ENCODE measurements at places on chromosomes 3 and 15.

GRCh38 chr3:3015185-3016089 is 94.7 kb downstream of the IL5RA start:
- peak; percentile 5 for DNase-seq

DNA sequence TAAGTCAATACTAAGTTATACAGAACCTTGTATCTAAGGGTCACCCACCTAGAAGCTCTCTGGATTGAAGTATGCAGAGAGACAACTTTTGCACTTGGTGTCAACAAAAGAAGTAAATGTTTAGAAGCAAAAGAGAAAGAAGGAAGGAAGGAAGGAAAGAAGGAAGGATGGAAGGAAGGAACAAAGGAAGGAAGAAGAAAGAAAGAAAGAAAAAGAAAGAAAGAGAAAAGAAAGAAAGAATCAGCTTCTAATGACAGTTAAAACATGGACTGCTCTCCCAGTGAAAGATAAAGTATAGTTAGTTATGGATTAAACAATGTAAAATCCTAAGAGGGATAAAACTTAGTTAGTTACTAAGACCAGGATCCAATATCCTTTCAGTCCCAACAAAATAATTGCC is 613.8 kb upstream of the NR2F2 start:
- no peak for DNase-seq

DNA sequence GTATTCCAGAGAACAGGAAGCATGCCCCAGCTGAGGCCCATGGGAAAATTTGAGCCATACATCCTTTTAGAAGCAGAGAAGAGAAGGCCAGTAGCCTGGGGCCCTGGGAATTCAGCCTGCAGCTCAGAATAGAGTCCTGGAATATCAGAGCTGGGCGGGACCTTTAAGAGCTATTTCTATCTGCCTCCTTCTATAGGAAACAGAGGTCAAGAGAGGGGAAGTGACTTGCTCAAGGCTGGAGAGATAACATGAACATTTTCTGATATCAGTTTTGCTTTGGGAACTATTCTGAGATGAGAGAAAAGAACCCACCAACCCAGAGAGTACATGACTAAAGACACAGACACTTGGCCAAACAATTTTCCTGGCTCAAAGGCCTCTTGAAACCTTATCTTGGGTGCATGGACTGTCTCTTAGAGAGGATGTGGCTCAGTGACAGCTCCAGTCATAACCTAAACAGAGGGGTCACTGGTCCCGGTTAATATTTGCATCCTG is 26.0 kb downstream of the MASP1 start:
- no peak for DNase-seq

GRCh38 chr15:30650012-30650929 is 24.3 kb downstream of the ARHGAP11B start:
- DNase-seq, result no peak

DNA sequence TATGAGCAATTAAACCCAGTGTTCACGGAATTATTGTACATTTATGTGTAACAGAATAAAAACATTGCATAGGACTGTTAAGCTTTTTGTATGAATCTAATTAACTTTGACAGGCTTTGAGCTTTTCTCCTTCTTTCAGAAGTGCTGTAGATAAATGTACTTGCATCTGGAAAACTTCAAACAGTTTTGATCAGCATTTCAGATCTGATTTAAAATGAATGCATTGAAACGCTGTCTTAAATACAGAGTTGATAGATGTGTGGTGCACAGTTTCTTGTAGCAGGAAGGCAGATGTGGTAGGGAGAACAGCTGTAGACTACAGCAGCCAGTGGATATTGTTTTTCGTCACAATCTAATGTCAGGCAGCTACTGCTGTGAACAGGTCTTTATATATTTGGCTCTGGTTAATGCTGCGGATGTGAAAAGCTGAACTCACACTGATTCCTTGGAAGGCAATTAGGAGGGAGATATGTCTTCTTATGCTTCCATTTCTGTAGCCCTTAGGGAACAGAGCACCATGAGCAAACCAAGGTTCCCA is 193.8 kb upstream of the GOLIM4 start:
- no peak for DNase-seq

DNA sequence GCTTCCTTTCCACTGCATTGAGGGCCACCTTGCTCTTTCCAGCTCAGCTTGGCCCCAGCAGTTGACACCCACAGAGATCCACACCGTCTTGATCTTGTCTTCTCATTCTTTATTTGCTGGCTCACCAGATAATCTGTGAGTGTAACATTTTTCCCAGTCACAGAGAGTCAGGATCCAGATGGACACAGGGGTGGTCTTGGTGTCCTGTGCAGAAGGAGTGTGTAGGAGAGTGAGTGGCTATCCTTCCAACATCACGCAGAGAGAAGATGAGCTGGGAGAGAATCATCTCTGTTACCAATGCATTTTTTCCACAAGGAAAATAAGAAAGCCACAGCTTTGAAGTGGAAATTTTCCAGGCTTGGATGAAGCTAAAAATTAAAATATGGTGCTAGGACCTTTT is 100.1 kb downstream of the EPHB1 start:
- DNase-seq, result no peak

- DNase-seq, result no peak
Observed at GRCh38 chr3:135491491-135492205, 473.9 kb upstream of the PPP2R3A start.

DNA sequence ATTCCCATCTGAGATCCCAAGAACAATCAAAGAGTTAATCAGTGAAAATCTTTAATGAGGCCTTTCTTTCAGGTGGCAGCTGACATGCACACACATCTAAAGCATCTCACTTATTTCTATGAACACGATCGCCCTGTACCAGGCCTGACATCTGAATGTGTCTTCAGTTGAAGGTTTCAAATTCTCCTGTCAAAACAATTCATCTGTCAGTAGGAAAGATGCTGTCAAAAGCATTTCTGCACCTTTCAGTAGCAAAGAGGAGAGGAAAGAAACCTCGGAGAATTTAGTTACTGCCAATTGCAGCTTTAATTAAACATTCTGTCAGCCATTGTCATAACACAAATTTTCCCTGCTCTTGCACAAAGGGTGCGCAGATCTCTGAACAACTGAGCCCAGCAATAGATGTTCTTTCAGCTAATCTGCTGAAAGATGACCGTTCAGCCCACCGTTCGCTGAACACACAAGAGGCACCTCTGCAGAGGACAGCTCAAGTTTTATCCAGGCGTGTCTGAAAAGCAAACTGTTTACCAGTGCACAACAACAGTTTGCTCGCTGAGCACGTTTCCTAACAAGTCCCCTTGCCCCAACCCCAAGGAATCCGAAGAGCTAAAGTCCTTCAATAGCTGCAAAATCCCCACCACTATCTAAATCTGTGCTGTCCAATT is 34.1 kb downstream of the LRIG1 start:
- DNase-seq, result no peak

DNA sequence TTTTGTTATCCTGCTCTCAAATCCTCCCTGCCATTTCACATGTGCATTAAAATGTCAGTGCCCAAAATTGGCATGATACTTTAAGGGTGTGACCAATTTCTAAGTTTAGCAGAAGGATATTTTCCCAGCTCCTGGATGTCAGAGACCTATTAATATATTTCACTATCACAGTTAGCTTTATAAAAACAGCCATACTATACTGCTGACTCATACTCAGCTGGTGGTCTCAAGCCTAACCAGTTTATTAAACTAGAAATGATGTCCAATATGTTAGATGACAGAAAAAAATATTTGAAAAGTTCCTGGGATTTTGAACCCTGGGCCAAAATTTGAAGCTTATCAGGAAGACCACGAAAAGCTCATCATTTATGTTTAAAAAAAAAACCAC is 60.9 kb upstream of the ZNF280D start:
- DNase-seq, result no peak

DNA sequence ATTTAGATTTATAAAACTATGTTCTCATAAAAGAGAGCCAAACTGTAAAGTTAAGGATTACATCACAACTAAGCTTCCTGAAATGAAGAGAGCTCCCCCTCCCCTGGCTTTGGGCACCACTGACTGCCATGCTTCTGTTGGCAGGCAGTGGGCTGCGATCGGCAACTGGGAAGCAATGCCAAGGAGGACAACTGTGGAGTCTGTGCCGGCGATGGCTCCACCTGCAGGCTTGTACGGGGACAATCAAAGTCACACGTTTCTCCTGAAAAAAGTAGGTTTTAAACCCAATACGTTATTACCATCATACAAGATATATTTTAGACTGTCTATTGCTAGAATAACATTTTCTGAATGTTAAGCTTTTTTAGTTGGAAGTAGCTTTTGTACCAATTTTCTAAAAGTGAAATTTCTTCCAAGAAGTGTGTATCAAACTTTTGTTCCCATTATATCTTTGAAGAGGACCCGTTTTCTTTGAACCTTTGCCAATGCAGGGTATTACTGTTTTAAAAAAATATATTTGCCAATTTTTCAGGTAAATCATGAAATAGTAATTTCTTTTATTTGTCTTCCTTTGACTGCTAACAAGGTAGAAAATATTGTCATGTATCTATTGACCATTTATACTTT is 184.1 kb downstream of the ADAMTSL3 start:
- DNase-seq, result no peak

DNA sequence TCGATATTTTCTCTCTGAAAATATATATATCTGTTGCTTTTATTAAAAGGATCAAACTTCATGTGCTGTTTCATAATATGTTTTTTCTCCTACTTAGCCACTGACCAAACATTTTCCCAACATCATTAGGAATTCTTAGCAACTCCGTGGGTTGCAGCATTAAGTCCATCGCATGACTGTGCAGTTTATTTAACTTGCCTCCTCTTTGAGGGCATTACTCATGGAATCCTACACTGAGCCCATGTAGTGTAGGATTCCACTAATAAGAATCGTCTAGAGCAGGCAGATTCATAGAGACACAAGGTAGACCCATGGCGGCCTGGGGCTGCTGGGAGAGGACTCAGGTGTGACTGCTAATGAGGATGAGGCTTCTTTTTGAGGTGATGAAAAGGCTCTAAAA is 49.3 kb downstream of the CMTM6 start:
- DNase-seq, result no peak

DNA sequence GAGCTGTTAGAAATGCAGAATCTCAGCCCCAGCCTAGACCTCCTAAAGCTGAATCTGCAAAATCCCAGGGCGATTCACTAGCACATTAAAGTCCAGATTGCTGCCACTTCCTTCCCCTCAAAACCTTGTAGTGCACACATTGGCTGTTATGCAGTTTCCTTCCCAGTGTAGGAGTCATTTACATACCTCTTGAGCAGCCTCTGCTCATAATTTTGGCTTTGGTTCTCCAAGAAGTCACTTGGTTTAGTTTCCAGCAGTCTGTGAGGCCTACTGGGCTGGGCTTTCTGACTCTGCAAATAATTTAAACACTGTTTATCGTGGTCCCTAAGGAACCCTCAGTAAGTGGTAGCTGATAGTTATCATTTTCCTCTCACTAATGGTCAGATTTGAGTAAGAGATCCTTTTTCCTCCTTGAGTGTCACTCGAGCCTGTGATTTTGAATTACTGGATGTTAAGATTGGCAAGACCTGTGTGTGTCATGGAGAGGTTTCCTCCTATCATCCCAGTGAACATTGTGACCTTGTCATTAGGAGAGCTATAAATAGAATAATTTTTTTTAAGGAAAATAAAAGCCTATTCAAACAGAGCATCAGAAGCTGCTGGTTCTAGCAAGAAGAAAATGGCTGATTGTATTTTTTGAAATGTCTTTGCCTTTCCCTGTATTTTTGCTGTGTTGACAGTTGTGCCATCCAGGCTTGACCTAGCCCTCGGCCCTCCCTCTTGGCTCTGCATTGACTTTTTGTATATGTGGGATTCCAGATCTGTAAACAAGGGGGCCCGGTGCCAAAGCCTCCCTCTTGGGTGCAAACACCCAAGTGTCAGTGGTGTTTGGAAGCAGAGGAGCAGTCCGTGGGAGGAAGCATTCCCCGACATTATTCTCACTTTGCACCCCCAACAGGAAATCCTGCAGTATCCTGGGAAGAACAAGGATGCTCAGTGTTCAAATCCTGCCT is 134.8 kb upstream of the ANKRD28 start:
- no peak for DNase-seq

DNA sequence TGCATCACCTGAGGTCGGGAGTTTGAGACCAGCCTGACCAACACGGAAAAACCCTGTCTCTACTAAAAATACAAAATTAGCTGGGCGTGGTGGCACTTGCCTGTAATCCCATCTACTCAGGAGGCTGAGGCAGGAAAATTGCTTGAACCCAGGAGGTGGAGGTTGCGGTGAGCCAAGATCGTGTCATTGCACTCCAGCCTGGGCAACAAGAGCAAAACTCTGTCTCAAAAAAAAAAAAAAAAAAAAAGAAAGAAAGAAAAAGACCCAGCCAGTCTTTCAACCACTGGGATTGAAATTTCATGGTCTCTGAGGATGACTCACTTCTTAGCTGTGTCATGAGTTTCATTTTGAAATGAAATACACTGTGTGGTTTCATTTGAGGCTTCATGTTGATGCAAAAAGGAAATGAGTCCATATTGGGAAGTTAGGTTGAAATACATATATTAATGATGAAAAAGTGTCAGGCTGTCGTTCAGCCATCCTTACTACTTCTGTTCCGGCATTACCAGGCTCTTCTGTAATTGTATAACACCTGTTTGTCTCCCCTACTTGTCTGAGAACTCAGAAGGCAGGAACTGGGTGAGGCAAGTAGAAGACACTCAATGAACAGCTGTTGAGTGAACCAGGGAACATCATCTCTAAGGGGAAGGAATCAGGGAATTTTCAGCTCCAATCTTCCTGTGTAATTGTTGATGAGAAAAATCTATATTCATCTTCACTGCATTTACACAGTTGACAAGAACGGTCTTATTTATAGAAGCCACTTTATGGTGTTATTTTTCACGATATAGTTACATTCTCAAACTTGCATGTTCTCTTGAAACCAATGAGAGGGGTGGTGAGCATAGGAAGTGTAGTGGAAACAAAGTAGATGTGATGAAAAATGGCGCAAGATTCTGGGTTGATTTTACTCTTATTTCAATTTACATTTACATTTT is 87.4 kb downstream of the NFKBIZ start:
- peak; percentile 86 for DNase-seq

DNA sequence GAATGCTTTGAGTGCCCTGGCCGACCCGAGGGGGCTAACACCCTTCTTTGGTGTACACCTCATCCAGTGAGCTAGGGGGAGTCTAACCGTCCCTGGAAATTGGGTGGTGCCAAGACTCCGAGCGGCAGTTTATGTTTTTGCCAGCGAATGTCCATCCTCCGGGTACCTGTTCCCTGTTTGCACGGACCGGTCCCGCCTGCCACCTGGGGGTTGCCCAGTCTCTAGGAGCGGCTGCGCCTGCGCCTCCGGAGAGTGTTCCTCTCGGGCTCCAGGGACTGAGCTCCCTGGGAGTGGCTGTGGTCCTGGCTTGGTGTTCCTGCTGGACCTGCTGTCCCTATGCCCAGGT is 913 bp upstream of the WNT7A start:
- DNase-seq, result no peak

DNA sequence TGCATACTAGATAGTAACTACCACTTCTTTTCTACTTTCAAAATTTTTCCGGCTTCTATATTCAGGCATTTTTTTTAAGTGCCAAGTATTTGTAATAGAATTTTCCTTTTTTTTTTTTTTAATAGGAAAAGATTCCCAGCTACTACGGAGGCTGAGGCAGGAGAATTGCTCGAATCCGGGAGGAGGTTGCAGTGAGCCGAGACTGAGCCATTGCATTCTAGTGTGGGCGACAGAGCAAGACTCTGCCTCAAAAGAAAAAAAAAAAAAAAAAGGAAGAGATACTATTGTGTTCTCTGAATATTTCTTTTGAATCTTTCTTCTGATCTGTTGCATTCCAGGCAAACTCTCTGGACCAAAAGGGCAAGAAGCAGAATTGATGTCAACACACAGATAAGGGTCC is 557.3 kb downstream of the FGF12 start:
- DNase-seq, result no peak
